ENCODE measurements at places on chromosomes 12 and 14. TPM values are rescaled to one million over a fixed set of nuclear protein-coding genes. Genes with fewer than 3 reads are reported as not detected.

Gene PTPRR
- polyA plus RNA-seq, result 0.17 TPM

Gene FBXO34
- 16.3 TPM for polyA plus RNA-seq

Gene SLC17A8
- polyA plus RNA-seq, result 0.02 TPM

Gene TAS2R46
- polyA plus RNA-seq, result not detected

Gene RHOJ
- polyA plus RNA-seq, result 12.7 TPM

Gene GLIPR1L2
- polyA plus RNA-seq, result 0.65 TPM

Gene CAPZA3
- polyA plus RNA-seq, result not detected

Gene OTOGL
- 0.28 TPM for polyA plus RNA-seq

Gene PTHLH
- 0.22 TPM for polyA plus RNA-seq

Gene GALNT16
- 1.3 TPM for polyA plus RNA-seq

DNA sequence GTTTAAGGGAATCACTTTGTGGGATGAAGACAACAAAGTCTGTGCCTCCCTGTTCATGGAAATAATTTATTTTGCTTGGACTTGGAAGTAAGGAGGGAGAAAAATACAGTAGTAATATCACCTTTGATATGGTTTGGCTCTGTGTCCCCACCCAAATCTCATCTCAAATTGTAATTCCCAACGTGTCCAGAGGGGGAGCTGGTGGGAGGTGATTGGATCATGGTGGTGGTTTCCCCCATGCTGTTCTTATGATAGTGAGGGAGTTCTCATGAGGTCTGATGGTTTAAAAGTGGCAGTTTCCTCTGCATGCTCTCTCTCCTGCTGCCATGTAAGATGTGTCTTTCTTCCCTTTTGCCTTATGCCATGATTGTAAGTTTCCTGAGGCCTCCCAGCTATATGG, 460.7 kb downstream of the NOVA1 start:
- no peak for DNase-seq

DNA sequence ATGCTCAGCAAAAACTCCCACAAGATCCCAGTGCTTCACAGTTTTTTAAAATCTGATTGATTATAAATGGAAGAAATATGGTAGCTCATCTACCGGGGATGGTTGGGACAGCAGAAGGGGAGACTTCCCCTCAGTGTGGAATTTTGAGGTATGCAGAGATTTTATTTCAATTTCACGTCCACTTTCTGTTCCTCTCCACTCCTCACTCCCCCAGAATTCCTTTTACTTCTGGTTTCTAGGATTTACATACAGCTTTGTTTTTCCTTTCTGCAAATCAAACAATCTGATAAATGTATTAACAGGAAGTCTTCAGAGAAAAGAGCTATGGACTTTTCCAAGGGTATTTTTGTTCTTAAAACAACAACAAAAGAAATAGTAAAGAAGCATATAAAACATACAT, 181.5 kb upstream of the ARHGAP5 start:
- no peak for DNase-seq

GRCh38 chr14:94081386-94081820, 293 bp downstream of the IFI27L1 start:
- DNase-seq, result no peak

DNA sequence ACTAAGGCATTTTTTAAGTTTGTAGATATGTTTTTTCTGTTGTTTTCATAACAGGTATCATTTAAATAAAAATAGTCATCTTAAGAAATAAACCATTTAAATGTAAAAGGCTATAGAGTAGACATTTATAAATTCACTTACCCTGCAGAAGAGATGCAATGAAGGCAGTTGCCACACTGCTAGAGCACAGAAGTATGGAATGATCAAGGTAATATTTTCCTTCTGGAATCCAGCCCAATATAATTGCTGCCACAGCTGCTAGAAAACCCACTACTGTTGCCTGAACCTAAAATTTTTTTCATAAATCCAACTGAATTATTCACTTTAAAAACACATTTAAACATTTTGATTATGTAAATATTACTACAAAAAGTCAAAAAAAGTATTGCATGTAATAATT, 69.2 kb downstream of the SLC41A2 start:
- no peak for DNase-seq

DNA sequence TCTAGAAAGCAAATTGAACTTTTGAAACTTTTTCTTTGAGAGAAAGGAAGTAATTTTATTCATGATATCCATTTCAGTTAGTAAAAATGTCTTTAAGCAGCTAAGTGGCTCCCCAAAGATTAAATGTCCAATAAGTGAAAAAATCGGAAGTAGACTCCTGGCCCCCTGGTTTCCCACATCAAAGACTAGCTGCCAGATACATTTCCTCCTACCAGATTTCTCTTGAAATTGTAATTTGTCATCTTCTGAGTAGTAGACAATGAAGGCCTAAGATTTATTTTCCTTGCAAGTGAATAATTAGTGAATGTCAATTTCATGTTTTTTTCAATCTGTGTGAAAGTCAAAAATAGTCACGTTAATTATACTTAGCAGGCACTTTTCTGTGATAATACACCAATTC, 321.9 kb downstream of the SYT1 start:
- DNase-seq, result no peak

DNA sequence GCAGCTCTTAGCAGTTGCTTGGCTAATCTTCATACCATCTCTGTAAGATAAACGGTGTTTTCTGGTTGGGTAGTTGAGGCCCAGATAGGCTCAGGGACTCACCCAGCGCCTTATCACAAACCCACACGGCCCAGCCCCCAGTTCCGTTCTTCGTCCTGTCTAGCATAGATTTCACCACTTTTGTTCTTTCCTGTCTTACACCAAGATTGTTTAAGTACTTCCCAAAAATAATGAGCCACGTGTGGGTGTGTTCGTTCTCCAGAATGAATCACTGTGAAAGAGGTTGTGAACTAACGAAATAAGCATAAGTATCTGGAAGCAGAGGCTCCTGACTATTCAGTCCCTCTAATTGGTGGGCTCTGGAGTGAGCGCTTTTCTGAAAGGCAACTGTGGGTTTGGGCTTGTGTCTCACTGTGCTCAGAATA, 21.4 kb downstream of the ACVR1B start:
- no peak for DNase-seq

DNA sequence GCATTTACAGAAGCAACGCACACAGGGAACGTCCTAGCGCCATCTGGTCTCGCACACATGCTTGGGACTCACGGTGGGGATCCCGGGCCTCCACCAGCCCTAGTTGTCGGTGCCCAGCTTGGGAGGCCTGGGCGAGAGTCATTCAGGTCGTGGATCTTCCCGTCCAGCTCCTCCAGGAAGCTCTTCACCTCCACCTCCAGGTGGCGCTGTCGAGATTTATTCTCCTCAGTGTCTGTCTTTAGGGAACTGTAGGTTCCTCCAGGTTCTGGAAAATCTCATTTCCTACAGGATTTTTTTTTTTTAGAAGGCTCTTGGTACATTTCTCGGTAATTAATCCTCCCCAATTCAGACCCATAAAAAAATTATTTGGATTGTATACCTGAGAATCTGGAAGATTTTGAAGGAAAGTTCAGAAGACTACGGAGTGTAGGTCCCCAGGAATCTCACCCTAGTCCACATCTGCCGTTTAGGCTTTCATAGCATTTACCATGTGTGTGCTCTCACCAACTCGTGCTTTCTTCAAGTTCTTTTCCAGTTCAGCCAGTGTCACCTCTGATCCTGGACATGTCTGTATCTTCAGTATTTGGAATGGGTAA, 910.0 kb downstream of the TMEM121 start:
- DNase-seq, result no peak

- DNase-seq, result no peak
Measured at GRCh38 chr12:50932787-50933280, 19.5 kb upstream of the HIGD1C start.

DNA sequence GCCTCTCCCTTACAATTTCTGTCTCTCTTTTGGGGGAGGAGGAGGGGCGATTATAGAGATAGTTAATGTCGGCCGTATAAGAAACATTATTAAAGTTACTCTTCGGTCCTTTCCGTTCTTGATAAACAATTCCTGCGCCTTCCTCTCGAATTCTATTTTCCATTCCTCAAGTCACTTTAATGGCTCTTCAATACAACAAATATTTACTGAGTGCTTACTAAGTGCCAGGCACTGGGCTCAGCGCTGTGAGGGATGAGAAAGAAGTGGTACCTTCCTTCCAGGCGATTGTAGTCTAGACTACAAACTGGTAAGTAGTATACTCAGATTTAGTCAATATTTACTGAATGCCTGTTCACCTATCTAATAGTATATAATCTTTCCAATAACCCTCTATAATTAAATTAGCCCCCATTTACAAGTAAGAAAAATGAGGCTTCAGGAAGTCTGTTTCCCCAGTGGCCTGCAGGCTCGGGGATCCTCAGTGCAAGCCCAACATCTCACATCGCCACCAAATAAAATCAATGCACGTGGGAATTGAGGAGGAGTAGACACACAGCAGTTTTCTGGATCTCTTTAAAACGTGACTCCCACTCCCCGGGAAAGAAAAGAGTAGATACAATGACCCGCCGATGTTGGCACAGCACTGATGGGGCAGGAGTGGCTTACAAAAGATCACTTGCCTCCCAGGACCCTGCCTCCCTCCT, 589 bp upstream of the ZNF219 start:
- DNase-seq, result no peak

DNA sequence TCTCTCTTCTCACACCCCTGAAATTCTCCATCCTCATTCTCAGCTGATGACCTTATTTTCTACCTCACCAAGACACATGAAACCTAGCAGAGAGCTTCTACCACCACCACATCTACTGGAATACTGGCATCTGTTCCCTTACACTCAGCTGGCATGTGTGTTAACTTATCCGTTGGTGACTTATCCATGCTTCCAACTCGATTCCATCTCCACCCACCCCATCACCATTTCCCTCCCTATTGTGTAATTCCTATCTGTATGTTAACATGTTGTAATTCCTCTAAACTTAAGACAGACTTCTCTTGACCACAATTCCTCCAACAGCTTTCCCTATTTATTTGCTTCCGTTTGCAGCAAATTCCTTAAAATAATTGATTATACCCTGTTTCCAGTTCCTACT, 15.4 kb downstream of the C1S start:
- DNase-seq, result peak; percentile 56

GRCh38 chr12:54154681-54155186, 34.1 kb downstream of the SMUG1 start:
- DNase-seq, result peak; percentile 49

- no peak for DNase-seq
Measured at GRCh38 chr14:71202881-71203280, 295.6 kb downstream of the PCNX1 start.

DNA sequence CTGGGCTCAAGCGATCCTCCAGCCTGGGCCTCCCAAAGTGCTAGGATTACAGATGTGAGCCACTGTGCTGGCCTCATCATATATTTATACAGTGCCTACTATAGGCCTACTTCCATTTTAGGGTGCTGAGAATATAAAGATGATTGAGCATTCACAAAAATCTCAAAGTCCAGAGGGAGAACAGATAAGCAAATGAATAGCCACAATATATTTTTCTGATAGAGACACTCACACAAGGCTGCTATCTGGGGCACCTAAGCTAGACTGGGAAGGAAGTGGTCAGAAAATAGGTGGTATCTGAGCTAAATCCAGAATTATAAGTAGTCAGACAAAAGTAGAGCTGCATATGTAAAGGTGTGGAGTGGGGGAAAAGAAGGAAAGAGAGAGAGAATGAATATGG, 21.6 kb downstream of the PKP2 start:
- DNase-seq, result no peak

DNA sequence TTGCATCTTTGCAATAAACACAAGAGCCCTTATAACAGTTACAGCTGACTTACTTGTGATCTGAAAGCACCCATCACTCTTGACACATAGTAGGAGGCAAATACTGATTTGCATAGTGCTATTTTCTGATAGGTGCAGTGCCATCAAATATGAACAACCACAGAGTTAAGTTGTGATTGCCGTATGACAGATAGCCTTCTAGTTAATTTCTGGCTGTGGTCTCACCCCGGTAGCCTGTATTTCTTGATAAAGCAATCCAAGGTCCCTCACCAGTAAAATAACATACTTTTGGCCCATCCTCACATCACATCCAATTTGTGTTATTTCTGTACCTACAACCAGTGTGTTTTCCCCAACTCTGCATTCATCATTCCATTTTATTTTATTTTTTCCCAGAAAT, 23.3 kb upstream of the STYK1 start:
- no peak for DNase-seq

DNA sequence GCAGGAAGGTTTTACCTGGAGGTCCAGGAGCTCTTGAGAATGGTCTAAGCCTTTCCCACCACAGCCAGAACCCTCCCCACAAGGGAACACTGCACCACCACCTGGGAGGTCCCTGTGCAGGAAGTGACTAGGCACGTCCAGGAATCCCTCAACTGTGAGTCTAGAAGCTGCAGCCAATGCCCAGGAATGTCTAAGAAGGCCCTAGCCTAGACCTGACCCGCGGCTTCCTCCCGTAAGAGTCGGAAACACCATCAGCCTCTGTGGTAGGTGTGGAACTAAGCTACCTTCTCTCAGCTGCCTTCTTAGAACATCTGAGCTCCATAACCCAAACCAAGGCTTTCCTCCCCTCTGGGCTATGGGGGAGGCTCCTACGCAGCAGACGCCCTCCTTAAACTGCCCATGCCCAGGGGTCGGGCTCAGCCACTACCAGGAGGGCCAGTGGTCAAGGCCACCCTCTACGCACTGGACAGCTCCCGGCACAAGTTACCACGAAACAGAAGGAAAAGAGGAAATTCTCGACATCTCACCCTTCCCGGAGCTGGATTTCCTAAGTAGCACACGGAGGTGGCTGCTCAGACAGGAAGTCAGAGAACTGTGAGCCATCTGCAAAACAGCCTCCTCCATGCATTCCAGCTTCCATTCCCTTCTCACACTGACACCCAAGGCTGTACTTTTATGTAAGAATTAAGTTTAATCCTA, 25.5 kb downstream of the ZFYVE21 start:
- no peak for DNase-seq

DNA sequence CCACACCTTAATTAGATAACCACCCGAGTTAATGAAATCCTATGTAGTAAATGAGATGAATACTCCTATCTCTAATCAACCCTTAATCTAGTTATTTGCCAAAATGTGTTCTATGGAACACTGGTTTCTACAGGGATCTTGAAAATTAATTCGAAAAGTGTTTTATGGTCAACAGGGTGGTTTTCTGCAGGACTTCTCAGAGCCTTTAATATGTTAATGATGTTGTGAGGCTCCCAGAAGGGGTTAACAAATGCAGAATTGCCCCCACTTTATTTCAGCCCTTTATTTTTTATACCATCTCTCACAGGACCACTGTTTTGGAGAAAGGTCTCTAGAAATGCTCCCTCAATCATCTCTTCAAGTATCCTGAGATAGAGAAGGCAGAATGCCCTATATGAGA, 153.1 kb upstream of the RPH3A start:
- no peak for DNase-seq

- no peak for DNase-seq
Measured at GRCh38 chr12:119446459-119446858, 111.9 kb downstream of the CCDC60 start.

DNA sequence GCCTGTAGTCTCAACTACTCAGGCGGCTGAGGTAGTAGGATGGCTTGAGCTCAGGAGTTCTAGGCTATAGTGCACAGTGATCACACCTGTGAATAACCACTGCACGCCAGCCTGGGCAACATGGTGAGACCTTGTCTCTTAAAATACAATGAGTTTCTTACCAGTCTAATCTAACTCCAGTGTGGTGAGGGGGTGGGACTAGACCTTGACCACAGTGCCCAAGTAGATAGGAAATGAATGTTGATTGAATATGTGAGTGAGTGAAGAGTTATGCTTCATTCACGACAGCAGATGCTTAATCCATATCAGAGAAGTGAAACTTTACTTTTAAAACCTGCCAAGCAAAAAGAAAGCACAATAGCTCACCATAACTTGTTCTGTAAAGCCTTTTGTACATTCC, 11.2 kb upstream of the AK7 start:
- no peak for DNase-seq
